Muscle of leg (tissue), 16 donors: ENCODE measurements at places on chromosomes 13 and 19. TPM values are rescaled to one million over a fixed set of nuclear protein-coding genes. Genes with fewer than 3 reads are reported as not detected.
A peak's percentile ranks its signal among the peaks of the same experiment; 100 is the strongest.

MCEMP1 gene
- 0.23 TPM for polyA plus RNA-seq

CGB5 gene
- polyA plus RNA-seq: 0.63 TPM

ZNF20 gene
- 3.0 TPM for polyA plus RNA-seq

DNA sequence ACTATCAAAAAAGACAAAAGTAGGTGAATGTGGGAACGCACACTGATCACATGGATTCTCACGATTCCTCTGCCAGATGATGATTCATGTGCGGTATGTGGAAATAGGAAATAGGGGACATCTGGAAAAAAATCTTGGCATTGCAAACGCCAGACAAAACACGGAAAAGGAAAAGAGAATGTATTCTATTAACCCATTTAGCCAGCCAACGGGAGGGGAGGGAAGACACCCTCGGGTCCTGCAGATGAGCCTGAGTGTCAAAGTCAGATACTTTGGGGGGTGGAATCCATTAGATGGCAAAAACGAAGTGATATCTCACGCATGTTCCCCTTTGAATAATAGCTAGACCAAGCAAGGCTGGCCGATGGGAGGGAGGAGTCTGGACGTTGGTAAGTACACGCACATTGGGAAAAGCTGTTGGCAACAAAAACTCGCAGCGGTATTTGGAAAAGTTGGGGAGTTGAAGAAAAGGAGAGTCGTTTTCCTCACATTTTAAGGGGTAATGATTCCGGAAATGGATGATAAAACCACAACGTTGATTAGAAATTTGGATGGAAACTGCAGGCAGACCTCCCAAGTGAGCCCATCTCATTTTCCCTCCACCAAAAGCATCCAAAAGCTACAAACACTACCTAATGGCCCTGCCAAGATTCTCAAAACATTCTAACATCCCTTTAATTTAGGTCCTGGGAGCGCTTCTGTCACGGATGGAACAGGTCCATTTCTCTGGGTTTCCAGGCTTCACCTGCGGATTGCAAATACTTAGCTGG lies 73.6 kb downstream of the COL4A1 start:
- DNase-seq: peak; percentile 98

DNA sequence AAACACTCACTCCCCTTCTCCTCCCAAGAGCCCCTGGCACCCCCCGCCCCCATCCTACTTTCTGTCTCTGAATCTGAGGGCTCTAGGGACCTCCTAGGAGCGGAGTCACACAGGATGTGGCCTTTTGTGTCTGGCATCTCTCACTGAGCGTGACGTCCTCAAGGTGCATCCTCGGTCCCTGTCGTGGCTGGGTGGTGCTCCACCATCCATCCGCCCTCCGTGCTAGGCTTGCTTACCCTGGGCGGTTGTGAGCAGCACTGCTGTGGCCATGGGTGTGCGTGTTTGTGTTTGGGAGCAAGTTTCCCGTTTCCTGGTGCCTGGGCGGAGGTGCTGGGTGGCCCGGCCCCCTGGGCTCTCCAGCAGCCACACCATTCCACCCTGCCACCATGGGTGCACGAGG lies 12.2 kb downstream of the PLEKHJ1 start:
- DNase-seq: no peak

- DNase-seq: no peak
These were observed 41.2 kb upstream of the ZNF527 start for GRCh38 chr19:37329686-37330085.

DNA sequence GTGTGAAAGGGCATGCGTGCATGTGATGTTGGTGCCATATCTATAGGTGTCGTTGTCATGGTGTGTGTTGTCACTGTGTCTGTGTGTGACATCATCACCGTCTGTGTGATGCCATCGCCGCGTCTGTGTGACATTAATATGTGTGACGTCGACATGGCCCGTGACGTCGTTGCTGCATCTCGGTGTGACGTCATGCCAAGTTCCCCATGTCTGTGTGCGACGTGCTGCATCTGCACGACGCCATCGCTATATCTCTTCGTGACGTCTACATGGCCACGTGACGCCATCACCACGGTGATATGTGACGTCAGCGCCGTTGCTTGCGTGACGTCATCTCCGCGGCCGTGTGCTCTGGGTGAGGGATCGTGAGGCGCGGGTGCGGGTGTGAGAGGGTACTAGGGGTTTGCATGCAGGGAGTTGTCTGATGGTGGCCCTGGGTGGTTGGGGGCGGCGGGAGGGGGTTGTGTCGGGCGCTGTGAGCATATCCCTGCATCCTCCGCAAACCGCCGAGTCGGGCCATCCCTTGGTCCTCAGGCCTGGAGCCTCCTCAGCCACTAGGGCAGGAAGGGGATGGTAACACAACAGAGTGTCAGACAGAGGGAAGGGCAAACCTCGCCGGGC lies 14.6 kb downstream of the GTPBP3 start:
- no peak for DNase-seq
